ENCODE measurements at places on chromosomes 12 and 14.

DNA sequence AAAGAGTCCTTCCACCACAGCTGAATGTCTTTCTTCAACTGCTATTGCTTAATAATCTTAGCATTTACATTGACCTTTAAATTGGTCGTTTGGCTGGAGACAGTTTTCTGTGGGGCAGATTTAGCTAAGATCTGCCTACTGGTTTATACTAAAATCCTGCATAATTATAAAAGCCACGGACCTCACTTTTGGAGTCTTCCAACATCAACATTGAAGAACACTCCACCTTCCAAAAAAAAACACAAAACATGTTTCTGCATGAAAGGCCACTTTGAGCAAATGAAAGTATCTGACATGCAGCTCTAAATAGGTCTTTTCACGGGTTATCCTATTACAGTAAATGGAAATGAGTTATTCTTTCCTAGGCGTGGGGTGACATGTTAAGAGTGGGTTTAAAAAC, 57.0 kb upstream of the KRR1 start:
- no peak for DNase-seq

DNA sequence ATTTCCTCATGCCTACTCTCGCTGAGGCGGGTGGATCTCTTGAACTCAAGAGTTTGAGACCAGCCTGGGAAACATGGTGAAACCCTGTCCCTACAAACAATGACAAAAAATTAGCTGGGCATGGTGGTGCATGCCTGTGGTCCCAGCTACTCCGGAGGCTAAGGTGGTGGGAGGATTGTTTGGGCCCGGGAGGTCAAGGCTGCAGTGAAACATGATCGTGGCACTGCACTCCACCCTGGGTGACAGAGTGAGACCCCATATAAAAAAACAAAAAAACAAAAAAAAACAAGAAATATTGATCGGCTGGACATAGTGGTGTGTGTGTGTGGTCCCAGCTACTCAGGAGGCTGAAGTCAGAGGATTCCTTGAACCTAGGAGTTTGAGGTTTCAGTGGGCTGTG, 9.2 kb downstream of the MOAP1 start:
- no peak for DNase-seq

- no peak for DNase-seq
Observed at GRCh38 chr12:8784290-8784888, 38.0 kb upstream of the A2ML1 start.

DNA sequence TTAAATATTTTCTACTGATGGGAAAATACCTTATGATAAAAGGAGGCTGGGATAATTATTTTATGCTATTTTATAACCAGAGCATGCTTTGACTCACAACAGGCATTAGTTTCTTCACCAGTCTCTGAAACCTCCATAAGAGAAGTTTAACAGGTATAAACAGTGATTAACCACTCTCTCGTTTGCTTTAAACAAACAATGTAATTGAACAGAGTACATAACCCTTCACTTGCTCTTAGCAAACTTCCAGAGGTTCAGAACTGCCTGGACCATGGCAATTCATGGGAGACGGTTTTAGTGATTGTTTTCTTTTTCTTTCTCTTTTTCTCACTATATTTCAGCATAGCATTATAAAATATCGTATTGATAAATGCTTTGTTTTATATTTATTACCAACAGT, 35.3 kb downstream of the CFAP251 start:
- DNase-seq, result no peak

DNA sequence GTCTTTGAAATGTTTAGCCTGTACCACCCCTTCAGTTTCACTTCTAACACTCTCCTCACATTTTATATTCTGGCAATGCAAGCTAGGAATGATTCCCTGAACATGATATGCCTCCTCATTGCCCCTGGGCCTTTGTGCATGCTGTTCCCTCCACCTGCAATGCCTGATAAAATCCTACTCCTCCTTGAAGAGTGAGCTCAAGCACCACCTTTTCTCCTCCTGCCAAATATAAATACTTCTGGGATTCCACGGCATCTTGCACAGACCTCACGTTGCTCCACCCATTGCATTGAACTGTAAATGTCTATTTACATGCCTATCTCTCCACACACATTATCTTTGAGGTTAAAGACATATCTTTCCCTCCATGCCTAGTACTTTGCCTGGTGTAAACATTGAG, 21.1 kb downstream of the NKX2-1 start:
- no peak for DNase-seq

GRCh38 chr14:105083926-105084685, 18.9 kb upstream of the GPR132 start:
- DNase-seq, result no peak

GRCh38 chr12:14207905-14208551, 157.5 kb upstream of the ATF7IP start:
- no peak for DNase-seq
